ENCODE measurements at places on chromosomes 13 and 19.

DNA sequence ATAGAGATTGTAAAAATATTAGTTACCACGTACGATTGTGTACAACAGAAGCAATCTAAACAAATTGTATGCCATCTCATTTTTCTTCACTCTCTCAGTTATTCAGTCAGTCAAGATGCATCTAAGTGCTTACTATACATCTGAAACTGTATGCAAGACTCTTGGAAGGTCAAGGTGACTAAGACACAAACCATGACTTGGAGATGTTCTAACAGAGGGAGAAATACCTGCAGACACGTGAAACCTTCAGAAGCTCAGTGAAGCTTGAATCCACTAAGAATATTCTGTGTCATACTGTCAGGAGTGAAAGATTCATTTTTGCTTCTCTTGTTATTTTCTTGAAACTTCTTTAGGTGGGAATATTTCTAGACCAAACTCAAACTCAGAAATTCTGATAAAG, 365.4 kb downstream of the ITGBL1 start:
- DNase-seq = no peak

DNA sequence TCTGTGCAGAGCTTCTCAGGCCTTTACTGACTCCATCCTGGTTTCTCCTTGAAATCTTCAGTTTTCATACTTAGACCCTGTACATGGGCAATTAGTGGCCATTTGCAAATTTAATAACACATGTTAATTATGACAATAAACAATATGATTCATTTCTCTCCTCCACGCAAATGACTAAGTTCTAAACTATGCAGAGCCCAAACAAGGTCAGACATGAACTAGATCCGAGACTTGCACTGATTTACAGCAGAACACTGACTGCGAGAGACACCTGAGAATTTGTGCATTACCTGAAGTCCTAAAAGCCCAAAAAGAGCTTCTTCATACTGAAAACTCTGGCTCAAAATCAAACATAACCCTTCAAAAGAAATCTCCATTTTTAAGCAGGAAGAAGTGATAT, 521.8 kb downstream of the MYO16 start:
- no peak for DNase-seq

DNA sequence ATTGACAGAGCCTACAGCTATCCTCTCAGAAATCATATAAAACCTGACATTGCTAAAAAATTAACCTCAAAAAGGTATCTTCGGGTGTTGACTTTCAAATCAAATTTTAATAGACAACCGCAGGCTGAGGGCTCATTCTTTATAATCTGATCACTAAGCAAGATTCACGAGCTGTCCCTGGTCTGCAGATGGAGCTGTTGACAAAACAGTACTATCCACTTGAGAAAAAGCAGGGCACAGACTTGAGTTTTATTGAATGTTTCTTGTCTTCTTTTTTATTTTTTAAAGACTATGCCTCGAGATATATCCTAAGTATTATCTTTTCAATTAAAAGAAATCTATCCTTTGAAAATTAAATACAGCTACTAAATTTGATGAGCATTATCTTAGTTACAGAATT, 540.5 kb downstream of the PCDH9 start:
- DNase-seq = no peak

DNA sequence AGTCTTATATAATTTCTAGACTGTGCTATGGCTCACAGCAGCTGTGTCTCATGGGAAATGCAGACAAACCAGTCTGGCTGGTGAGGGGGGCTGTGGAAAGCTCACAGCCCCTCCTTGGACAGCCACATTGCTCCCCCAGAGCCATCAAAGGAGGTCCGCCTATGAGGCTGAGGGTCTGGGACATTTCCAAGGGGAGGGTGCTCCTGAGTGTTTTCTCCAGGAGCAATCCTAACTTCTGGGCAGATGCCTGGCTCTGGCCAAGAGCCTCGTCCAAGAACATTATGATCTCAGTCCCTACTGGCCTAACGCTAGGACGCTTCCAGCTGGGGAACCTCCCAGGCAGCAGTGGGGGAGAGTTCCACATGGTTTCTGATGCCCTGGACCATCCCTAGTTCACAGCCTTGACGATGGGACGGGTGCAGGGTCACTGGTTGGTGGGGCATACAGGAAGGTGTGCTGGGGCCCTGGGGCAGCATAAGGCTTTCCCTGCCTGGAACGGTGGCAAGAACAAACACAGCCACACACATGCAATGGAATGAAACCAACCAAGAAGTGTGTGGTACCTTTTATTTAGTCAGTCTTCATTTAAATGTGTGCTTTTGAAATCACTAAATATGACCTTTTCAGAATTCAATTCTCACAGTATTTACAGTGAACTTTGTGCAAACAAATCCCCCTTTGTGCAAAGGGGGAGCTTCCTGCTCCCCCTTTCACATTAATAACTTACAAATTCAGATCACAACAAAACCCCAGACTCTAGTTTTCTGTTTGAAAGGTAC, 60.6 kb downstream of the CDADC1 start:
- DNase-seq = no peak

GRCh38 chr19:54206030-54206830, 5.6 kb downstream of the RPS9 start:
- no peak for DNase-seq

DNA sequence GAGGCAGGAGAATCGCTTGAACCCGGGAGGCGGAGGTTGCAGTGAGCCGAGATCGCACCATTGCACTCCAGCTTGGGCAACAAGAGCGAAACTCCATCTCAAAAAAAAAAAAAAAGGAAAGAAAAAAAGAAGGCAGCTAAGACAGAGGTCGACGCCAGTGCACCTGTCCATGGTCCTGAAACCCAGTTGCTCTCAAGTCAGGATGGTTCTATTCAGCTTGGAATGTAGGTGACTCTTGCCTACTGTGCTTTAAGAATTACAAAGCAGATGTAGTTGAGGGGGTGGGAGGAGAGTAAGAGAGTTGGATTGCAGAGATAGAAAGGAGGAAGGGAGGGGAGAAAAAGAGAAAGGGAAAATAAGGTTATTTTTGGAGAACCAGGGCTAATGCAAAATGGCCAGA, 18.7 kb downstream of the CACNG7 start:
- no peak for DNase-seq

All from vagina (tissue), 2 donors.